ENCODE measurements at places on chromosomes 7 and 10.

GRCh38 chr10:21138769-21139340 lies 241.7 kb upstream of the NEBL start:
- DNase-seq = no peak

GRCh38 chr7:22657479-22657878 lies 69.5 kb upstream of the IL6 start:
- DNase-seq = no peak

DNA sequence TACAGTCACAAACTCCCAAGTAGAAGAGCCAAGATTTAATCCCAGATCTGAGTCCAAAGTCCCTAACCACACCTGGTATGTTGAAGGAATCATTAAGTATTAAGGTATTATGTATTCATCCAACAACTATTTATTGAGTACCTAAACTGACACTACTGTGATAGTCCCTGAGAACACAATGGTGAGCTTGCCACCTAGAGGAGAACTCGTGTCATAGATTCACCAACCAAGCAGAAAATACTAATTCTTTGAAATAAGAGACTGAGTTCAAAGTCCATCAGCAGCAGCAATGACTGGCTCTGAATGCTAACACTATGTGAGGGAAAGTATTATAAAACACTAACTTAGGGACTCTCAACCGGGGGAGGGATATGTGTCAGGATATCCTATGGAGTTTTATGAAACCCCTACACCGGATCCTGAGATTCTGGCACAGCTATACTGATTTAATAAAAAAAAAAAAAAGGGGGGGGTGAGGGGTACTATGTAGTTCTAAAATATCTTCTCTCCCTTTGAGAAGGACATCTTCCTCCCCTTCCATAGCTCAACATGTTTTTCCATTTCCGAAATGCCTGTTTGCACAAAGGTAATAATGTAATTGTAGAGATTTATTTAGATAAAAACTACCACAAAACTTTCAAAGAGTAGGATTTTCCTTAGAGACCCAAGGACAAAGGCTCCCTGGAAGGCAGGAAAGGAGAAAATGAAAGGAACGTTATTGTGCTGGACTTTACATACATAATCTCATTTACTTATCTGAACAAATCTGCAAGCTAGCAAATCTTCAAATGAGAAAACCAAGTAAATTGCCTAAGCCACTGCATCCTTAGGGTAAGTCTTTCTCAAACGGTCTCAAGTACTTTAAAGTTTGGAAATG lies 1.6 kb downstream of the NCOA4 start:
- peak; percentile 42 for DNase-seq

- no peak for DNase-seq
These were observed 30.9 kb upstream of the PLXDC2 start for GRCh38 chr10:19785366-19785765.

DNA sequence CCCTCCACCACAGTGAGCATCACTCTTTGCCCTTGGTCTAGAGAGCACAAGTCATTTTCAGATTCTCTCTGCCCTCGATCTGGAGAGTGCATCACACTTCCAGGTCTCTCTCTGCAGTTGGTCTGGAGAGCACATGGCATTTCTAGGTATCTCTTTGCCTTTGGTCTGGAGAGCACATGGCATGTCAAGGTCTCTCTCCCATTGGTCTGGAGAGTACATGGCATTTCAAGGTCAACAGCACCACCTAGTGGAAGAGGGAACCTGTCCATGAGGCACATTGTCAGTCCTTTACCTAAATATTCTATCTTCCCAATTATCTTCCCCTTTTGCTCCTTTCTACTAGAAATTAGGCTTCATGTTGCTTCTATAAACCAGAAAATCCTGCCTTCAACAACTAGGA lies 1139.4 kb downstream of the XPNPEP1 start:
- peak; percentile 58 for DNase-seq

DNA sequence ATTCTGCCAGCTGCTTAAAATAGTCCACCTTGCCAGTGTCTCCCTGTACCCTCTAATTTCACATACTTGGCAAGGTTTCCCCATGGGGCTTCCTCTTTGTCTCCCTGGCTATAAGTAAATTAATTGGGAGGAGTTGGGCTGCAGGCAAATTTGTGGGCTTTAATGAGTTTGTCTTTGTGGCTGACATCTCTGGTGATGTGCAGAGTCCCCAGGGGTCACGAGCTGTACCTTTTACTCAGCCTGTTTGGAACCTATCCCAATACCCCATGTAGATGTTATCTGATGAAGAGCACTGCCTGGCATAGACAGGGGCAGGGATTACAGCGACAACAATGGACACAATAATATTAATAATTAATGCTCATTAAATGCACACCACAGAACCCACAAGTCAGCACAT lies 132.5 kb downstream of the SLIT1 start:
- no peak for DNase-seq

DNA sequence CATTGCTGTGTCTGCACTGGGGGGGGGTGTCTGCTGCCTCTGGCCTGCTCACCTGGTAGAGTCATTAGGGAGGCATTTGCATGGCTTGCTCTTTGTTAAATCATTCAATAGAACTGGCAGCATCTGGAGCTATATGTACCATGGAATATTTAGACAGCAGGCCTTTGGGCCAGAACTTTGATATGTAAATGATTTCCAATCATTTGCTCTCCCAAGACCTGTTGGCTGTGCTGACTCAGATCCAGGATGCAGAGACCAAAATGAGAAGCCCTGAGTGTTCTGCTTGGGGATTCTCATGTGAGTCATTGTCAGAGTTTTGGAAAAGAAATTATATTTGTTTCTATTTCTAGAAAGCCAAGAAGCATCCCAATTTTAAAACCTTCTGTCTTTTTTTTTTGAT lies 257.6 kb upstream of the IGFBP3 start:
- DNase-seq = no peak

DNA sequence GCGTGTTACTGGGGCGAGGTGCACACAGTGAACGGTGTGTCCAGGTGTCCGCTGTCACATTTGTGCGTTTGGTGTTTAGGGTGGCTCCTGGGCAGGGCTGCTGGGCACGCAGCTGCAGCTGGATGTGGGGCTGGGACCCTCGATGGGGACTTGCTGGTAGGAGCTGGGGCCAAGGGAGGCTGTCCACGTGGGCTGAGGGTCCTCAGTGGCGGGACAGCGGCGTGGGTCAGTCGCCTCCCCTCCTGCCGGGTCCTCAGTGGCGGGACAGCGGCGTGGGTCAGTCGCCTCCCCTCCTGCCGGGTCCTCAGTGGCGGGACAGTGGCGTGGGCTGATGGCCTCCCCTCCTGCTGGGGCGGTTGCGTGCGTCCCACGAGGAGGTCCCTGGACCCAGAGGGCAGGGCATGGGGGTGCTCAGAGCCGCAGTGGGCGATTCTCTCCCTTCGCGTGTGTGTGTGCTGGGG lies 68.5 kb downstream of the INPP5A start:
- no peak for DNase-seq

DNA sequence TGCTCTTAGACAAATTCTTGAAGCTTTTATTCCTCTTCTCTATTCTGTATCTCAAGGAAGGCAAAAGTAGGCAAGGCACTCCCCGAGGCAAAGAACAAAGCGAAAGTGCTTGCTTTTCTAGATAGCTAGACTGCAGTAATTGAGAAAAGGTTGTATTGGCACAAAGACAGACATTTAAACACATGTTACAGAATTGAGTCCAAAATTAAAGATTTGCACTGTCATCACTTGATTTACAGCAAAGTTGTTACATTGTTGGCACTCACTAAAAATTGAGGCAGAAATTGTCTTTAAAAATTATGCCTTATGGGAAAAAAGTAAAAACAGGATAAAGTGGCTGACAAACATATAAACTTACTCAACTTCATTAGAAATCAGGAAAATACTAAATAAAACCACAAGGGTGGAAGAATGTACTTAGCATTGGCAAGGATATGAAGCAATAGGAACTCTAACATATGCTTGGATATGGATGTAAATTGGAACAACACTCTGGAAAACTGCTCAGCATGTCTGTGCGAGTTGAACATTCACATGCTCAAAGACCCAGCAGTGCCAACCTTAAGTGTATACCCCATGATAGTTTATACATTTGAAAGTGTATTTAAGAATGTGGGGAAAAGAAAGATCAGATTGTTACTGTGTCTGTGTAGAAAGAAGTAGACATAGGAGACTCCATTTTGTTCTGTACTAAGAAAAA lies 491.3 kb downstream of the GLRX3 start:
- no peak for DNase-seq

GRCh38 chr7:18508443-18509427 lies 13.2 kb downstream of the HDAC9 start:
- peak; percentile 76 for DNase-seq

DNA sequence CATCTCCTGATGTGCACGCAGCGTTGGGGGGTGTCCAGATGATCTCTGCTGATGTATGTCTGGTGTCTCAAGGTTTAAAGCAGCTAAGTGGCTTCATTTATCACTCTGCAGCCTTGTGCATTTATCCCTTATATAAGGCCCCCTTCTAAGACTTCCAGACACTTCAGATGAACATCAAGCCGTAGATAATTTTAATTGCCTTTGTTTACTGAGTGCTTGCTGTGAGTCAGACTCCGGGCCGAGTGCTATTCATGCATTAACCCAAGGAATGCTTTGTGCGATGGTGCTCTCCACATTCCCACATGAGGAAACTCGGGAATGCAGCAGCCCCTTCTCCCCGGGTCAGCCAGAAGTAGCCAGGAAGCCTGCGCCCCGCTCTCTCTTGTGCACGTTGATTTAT lies 328.6 kb upstream of the COBL start:
- no peak for DNase-seq

DNA sequence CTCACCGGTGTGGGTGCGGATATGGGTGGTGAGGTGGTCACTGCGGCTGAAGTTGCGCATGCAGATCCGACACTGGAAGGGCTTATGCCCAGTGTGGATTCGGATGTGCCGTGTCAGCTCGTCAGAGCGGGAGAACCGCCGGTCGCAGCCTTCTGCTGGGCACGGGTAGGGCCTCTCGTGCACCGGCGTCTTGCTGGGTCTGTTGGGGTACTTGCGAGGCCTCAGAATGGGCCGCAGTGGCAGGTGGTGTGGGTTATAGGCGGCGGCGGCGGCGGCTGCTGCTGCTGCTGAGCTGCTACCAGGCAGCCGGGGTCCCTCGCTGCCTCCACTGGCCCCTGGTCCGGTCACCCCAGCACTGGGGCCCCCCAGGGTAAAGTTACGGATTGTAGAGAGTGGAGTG lies 2.7 kb downstream of the EGR2 start:
- DNase-seq = no peak

- no peak for DNase-seq
These were observed 52.5 kb upstream of the GRB10 start for GRCh38 chr7:50835156-50835555.

DNA sequence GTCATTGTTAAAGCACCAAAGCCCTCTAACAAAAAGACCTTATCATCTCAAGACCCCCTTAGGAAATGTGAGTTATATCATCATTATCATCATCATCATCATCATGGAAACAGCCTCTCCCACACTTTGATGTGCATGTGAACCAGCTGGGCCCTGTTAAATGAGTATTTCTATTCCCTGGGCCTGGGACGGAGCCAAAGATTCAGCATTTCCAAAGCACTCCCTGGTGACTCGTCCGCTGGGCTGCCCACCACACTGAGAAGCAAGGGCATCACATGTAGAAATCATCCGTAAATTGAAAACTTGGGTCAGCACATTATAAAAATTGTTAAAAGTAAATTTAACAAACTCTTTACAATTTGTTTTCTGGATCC lies 88.6 kb downstream of the PTPRN2 start:
- DNase-seq = no peak

DNA sequence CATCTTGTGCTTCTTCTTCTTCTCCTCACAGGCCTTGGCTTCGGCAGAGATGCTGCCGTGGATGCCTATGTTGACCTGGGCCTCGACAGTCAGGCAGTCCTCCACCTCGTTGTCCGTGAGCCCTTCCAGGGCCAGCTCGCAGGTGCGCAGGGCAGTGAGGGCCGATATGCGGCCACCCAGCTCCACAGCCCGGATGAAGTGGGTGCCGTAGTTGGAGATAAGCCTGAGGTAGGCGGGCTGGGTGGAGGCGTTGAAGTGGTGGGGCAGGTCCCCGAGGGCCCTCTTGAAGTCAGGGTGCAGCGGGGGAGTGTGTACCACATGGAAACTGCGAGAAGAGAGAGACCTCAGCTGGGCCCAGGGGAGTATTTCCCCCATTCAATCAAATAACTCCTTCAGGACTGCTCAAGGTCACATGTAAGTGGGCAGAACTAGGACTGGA lies 3.7 kb downstream of the PRF1 start:
- DNase-seq = no peak

DNA sequence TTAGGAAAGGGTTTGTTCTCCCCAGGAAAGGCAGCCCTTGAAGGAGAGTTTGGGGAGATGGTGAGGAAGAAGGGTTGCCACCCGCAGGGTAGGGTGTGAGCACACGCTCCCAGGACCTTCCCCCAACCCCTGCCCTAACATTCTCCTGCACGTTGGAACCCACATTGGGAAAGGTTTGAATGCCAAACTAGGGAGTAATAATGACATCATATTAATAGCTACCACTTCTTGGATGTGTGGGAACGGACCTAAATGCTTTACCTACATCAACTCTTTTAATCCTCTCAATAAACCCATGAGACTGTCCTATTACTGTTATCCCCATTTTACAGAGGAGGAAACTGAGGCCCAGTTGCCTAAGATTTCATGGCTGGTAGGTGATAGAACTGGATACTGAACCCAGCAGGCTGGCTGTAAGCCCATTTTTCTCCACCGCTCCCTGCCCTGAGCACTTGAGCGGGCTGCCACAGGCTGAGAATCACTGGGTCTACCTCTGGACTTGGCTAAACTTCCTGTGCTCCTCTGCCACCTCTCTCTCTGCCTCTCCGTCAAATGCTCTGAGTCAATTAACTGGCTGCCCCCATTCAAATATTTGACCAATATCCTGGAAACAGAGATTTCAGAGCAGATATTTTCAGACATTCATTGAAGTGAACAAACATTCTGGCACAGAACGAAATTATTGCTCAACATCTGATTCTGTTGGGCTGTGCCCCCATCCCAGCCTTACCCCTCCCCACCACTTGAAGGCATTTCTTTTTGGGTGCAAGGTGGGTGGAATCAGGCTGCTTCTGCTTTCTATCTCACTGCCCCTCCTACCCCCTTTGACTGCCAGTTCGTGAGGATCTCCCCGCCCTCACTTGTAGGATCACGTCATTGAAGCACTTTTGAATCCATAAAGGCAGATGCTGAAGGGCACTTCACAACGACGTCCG lies 129.7 kb downstream of the C10orf105 start:
- DNase-seq = no peak

GRCh38 chr7:14748461-14748860 lies 154.1 kb downstream of the DGKB start:
- no peak for DNase-seq

DNA sequence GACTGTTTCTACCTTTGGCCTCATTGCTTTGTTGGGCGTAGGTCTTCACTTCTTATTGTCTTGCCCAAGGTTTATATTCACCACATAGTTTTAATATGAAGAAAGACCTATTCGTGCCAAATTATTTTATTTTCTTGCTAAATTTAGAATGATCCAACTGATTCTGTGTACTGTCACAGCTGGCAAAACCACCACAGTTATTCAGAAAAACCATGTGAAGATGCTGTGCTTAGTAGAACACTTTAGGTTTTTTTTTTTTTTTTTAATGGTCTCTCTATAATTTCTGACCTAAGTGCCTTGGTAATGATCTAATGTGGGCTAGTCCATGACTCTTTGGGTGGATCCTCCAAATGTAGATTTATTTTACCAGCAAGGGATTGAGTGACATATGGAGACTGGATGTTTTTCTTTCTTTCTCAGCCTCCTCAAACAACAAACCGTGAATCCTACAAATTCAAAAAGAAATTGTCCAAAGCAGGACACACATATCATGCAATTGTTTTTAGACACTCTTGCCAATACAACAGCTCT lies 243.8 kb downstream of the DYNC1I1 start:
- no peak for DNase-seq

GRCh38 chr7:157936976-157937375 lies 600.2 kb downstream of the DNAJB6 start:
- DNase-seq = no peak

Measured in RPMI8226 (cell line).